Fibroblast of lung (primary cell): ENCODE measurements at places on chromosomes 16 and 17. TPM values are rescaled to one million over a fixed set of nuclear protein-coding genes. Genes with fewer than 3 reads are reported as not detected.

UMOD gene
- not detected in 2 replicates for polyA plus RNA-seq

CD7 gene
- polyA plus RNA-seq = not detected in 2 replicates

CLEC18B gene
- polyA plus RNA-seq = 0.15 TPM in 1 of 2 replicates, not detected in the other

NMRAL1 gene
- 33.6 and 42.0 TPM in 2 replicates for polyA plus RNA-seq

MYH13 gene
- not detected in 2 replicates for polyA plus RNA-seq

HLF gene
- polyA plus RNA-seq = 0.18 and 0.69 TPM in 2 replicates
